ENCODE measurements at places on chromosomes 2 and 18. TPM values are rescaled to one million over a fixed set of nuclear protein-coding genes. Genes with fewer than 3 reads are reported as not detected.
A peak's percentile ranks its signal among the peaks of the same experiment; 100 is the strongest.

Gene CNNM3
- 51.5 TPM for total RNA-seq

DNA sequence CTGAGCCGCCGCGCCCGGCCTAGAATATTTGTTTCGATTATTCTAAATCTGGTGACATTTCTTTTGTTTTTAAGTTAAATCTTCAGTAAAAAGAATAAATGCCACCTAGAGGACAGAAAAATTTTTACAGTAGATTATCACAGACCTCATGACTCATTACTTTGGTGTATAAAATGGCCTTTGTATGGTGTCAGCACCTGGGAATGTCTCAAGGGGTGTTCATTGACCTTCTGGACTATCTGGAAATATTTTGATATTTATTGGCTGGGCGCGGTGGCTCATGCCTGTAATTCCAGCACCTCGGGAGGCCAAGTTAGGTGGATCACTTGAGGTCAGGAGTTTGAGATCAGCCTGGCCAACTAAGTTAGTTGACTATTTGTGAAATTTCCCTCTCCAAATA lies 30.3 kb upstream of the SLC30A6 start:
- no peak for DNase-seq

DNA sequence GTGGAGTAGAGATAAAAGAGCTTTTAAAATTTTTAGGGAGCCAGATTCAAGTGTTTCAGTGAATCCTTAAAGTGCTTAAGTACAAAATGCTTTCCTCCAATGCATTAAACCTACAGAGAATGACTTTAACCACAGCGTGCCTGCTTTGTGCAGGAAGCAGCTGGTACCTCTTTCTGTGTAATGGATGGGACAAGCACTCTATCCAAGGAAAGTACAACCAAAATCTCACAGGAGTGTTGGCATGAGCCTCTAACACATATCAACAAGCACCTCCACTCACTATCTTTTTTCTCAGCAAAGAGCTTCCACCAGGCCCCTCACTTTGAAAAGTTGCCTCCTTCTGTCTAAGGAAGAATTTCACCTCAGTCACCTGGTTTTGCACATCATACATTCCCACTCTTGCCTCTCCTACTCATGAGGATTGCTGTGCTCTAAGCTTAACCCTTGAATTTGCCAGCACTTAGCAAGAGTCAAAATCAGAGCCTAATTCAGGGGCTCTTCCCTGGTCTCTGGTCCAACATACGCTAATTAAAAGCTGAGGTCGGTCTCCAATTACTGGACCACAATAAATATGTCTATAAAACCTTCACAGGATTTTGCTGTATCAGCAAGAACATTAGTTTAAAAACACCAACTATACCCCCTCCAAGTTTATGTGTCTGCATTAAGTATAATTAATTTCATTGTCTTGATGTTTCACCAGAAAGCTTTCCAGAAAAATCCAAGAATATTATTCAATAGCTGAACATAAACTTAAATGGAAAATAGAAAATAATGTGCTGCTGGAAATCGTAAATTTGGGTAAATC lies 68.9 kb downstream of the ZNF521 start:
- DNase-seq, result no peak

GRCh38 chr18:9612215-9612830 lies 2.0 kb downstream of the PPP4R1 start:
- peak; percentile 21 for DNase-seq

- no peak for DNase-seq
These were observed 13.4 kb downstream of the IL37 start for GRCh38 chr2:112924360-112924759.

All from T-cell (primary cell).